ENCODE measurements at places on chromosomes 1 and 21.

GRCh38 chr1:27031235-27032118 lies 18.8 kb upstream of the TENT5B start:
- no peak for DNase-seq

GRCh38 chr1:172779491-172779890 lies 120.6 kb downstream of the FASLG start:
- no peak for DNase-seq

DNA sequence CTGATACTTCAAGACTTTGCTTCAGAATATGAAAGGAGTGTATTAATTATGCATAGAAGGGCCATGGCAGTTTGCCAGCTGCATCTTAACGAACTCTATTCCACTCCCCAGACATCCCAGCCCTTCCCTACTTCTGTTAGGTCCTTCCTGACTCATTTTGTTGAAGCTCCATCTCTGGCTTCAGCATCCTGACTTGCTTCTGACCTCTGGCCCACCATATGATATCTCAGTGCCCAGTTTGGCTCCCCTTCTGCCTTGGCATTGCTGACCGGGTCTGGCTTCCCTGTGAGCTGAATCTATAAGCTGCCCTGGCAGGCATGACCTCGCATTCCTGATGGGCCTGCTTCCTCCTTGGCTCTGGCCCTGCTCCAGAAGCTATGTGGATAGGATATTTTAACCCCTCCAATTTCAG lies 27.6 kb upstream of the ARHGAP29 start:
- DNase-seq, result no peak

DNA sequence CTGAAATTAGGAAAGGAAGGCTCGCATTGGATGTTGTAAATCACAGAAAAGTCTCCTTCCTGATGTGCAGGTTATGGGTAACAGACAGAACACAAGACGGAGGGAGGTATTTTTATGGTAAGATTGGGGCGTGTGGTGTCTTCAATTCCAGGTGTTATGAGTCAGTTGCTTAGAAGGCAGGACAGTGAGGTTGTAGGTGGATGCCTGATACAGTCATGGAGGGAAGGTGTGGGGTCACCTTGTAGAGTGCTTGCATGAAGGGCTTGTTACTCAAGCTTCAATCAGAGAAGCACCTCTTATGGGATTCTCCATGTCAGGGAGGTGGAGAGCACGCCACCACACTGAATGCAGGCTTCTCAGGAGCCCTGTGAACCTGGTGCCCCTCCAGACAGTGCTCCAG lies 63.1 kb downstream of the C1orf21 start:
- DNase-seq, result no peak

DNA sequence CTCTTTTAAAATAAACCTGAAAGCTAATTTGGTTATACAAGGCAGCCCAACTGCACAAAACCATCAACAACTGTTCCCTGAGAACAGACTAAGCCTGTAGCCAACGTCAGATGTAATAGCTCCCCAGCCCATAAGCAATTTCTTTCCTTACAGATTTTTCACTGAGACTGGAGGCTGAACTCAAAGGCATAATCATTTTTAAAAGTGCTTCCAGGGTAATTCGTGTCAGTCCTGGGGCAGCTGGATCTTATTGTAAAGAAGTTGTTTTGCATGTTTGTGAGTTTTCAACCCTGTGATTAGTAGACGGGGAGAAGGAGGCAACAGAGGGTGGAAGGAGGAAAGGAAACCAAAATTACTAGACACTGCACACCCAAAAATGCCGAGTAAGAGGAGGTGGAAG lies 3.2 kb downstream of the DPT start:
- DNase-seq, result no peak

DNA sequence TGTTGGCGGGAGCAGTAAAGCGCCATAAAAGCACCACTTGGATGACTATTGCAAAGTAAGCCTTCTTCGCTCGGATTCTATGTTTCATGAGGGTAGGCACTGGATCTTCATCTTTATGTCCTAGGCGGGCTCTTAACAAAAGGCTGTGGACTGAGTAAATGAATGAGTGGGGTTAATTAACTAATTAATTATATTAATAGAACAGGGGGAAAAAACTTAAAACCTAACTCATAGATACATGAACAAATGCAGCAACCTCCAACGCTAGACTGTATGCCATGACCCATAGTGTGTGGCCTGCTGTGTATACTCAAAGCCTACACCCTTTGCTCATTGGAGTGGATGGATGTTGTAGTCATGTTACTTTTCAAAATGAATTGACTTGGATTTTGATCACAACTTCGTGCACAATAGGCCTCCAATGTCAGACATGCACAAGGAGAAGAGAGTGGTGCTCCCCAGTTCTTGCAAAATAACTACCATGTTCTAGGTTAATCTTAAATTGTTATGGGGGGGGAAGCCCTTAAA lies 417 bp upstream of the GFI1 start:
- DNase-seq, result peak; percentile 24

DNA sequence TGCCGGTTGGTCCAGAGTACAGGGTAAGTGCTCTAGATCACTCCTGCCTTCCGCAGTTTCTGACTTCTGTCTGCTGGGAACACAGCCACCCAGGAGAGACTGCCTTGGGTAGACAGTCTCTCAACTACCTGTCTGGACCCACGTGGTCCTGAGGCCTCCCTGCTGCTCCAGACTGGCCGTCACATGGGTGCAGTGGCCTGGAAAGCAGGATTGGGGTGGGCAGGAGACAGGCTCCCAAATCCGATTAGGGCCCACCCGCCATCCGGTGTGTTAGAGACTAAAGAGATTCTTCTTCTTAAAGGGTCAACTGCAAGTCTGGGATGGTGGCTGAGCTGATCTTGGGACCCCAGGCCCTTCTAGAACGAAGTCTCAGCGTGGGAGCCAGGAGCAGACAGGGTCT lies 105.5 kb downstream of the EBNA1BP2 start:
- DNase-seq, result no peak
